Caco-2 (cell line): ENCODE measurements at places on chromosomes 16 and 17. TPM values are rescaled to one million over a fixed set of nuclear protein-coding genes. Genes with fewer than 3 reads are reported as not detected.

KRT28 gene
- total RNA-seq: not detected in 2 replicates

SPG7 gene
- total RNA-seq: 159 and 178 TPM in 2 replicates

- peaks cover 2% of the 10 kb centered on the region for H3K36me3 ChIP-seq
- no peak for DNase-seq
- no peaks in the 10 kb centered on the region for H3K27me3 ChIP-seq
- H3K4me1 ChIP-seq: peaks cover 11% of the 10 kb centered on the region
- no peak overlapping the region for H3K27ac ChIP-seq
- no peak overlapping the region for H3K4me3 ChIP-seq
Measured at GRCh38 chr16:87350681-87351319, 32.8 kb downstream of the FBXO31 start.

DNA sequence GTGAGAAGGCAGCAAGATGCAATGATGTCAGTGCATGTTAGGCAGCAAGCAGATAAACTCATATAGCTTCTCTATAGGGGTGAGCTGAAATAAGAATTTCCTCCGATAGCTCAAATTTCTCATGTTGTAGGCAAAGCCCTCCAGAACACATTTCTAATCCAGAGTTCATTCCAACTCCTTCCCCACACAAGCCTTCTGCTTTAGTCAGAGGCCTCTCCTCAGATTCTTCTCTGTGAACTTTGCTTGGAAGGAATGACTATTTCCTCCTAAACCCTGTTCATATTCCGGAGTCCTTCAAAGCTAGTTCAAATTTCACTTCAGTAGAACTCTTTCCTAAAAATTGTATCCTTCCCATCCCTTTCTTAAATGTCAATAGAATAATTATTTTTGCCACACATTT is 144.8 kb downstream of the KCNJ2 start:
- H3K27me3 ChIP-seq: no peaks in the 10 kb centered on the region
- no peaks in the 10 kb centered on the region for H3K36me3 ChIP-seq

GRCh38 chr17:14340857-14341754 is 40.2 kb downstream of the HS3ST3B1 start:
- no peak overlapping the region for H3K27ac ChIP-seq
- no peaks in the 10 kb centered on the region for H3K36me3 ChIP-seq
- H3K4me3 ChIP-seq: no peak overlapping the region
- no peaks in the 10 kb centered on the region for H3K4me1 ChIP-seq
- no peaks in the 10 kb centered on the region for H3K27me3 ChIP-seq

DNA sequence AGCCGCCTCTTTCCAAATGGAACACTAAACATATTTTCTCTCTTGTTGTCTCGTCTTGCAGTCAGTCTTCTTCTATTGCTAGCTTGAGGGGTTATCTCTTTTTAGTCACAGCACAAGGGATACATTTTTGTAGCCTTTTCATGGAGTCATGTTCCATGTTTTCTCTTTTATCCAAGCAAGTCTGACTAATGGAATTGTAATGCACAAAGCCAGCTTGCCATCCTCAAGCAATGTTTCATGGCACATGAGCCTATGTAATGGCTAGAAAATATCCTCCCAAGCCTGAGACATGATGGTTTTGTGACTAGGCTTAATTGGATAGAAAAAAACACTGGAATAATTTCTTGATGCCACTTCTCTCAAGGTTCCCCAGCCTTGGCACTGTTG is 414.6 kb upstream of the GOT2 start:
- no peak overlapping the region for H3K4me3 ChIP-seq
- no peak overlapping the region for H3K27ac ChIP-seq
- H3K27me3 ChIP-seq: no peaks in the 10 kb centered on the region
- H3K4me1 ChIP-seq: no peaks in the 10 kb centered on the region; the same call in 1 of the 2 replicates
- DNase-seq: no peak
